CD8-positive, alpha-beta memory T cell (primary cell): ENCODE measurements at places on chromosomes 16 and 17.

DNA sequence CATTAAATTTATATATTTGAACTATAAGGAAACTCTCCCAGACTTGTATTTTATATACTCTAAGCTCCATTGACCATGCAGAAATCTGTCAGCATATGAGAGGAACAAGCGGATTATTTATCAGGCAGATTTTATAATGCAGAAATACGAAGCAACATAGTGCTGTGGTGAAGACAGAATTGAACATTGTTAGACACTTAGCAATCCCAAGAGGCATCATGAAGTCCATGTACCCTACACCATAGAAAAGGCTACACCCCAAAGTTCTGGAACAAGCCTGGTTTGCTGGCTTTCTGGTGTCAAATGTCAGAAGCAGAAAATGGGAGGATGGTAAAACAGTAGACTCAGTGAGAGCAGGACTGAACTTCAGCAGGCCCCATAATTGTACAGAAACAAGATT lies 241.1 kb downstream of the PRKCA start:
- no peak for DNase-seq

GRCh38 chr16:4316864-4317531 lies 1.1 kb downstream of the GLIS2 start:
- no peak for DNase-seq

DNA sequence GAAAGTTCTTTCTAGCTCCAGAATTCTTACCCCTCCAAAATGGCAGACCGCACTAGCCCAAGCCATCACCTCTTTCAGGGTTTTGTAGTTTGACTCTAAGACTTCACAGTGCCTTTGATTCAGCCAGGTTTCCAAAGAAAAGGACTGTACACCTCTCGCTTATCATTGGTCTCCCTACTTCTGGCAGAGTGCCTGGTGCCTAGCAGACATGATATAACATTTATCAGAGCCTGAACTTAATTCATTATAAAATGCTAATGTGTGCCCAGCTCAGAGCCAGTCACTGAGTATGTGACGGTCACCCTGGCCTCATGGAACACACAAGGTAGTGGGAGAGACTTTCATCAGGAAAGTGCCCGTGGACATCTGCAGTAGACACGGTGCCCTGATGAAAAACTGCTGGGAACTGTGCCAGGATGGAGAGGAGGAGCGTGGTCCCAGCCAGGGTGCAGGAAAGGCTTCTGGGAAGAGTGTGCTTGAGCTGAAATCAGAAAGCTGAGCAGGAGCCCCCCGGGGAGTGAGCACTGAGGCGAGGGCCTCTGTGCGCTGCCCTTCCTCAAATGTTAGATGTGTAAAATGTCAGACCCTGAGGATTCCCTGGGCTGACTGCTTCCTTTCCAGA lies 34.3 kb upstream of the LGALS9 start:
- no peak for DNase-seq

- DNase-seq = no peak
These were observed 721 bp upstream of the WFIKKN2 start for GRCh38 chr17:50834429-50835300.

DNA sequence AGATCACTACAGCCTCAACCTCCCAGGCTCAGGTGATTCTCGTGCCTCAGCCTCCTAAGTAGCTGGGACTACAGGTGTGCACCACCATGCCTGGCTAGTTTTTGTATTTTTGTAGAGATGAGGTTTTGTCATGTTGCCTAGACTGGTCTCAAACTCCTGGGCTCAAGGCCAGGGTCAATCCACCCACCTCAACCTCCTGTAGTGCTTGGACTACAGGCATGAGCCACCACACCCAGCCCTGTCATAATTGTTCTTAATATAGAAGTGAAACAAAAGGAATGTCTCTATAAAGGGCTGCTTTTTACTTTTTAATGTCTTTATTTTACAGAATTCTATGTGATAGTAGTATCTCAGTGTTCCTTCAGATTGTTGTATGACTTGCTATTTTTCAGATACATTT lies 345.2 kb upstream of the TBX2 start:
- DNase-seq = no peak

- no peak for DNase-seq
These were observed 4.6 kb upstream of the OTOA start for GRCh38 chr16:21659124-21659523.

DNA sequence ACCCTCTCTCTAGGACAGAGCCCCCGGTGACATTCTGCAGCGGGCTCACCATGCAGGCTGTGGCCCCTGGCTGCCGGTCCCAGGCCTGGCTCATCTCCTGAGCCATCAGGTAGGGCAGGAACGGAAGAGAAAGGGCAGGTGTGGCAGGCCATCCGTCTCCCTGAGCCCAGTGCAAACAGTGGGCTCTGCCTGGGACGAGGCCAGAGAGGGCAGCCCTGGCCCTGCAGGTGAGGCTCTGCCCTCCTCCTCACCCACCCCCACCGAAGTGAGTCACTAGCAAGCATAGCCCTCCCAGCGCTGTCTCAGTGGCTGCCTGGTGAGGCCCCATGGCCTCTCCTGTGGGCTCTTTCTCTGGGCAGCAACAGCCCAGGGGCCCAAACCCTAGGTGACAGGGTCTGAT lies 14.5 kb downstream of the OTOP3 start:
- DNase-seq = no peak

GRCh38 chr16:24440306-24440705 lies 99.1 kb upstream of the RBBP6 start:
- no peak for DNase-seq

- DNase-seq = no peak
These were observed 61.8 kb downstream of the KSR1 start for GRCh38 chr17:27518048-27518447.

DNA sequence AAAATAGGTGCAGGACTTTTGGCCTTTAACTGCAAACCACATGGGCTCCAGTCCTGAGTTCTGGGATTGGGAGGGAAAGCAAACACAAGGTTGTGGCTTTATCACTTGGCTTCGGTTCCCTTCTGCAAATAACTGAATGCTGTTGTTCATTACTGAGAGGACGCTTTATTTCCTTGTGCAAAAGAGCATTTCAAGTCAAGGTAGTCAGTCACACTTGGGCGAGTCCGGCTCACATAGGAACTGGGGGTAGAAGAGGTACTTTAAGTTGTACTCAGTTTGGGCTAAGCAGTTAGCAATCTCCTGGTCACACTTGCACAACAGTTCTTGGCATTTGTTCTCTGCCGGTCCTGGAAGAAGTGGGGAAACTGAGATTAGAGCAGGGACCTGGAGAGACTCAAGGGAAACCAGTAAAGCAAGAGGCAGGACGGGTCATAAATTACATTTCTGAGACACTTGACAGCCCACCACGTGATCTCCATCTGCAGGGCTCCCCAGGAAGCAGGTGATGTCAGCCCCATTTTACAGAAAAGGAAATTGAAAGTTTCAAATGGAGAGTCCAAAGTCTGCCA lies 21.6 kb downstream of the PLA2G10 start:
- DNase-seq = no peak

GRCh38 chr17:8747742-8748141 lies 3.1 kb upstream of the CCDC42 start:
- DNase-seq = no peak

DNA sequence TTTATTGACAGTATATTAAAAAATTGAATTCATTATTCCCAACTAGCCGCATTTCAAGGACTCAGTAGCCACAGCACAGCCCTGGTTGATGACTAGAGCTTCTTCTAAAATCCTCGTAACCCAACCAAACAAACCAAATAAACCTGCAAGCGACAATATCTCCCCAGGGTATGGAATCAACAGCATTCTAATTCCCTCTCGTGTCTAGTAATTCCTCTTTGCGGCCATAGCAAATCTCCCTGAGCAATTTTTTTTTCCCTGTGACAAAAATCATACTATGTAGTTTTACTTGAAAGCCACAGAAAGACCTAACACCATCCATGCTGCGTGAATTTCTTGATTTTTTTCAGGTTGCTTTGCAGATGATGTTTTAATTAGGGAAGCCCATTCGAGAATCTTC lies 143.4 kb upstream of the MYOCD start:
- no peak for DNase-seq
